ENCODE measurements at places on chromosomes 5 and 9.

DNA sequence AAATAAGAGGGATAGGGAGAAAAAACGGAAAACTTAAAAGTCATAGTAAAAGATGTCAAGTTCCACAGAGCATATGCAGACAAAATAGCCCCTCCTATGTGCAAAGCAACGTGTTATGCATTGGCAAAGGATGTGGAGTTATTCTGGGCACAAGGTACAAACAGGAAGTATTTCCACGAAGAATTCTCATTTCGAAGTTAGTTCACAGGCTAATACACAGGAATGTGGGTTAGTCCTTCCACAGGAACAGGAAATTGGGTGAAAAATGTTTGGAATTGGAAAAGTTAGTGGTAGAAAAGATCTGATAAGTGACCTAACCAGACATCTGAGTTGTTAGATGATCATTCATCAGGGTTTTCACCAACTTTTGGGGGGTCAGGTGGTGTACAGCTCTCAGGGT lies 326.6 kb downstream of the EBF1 start:
- DNase-seq, result no peak

GRCh38 chr5:15007646-15008045 lies 136.1 kb upstream of the ANKH start:
- DNase-seq, result no peak

DNA sequence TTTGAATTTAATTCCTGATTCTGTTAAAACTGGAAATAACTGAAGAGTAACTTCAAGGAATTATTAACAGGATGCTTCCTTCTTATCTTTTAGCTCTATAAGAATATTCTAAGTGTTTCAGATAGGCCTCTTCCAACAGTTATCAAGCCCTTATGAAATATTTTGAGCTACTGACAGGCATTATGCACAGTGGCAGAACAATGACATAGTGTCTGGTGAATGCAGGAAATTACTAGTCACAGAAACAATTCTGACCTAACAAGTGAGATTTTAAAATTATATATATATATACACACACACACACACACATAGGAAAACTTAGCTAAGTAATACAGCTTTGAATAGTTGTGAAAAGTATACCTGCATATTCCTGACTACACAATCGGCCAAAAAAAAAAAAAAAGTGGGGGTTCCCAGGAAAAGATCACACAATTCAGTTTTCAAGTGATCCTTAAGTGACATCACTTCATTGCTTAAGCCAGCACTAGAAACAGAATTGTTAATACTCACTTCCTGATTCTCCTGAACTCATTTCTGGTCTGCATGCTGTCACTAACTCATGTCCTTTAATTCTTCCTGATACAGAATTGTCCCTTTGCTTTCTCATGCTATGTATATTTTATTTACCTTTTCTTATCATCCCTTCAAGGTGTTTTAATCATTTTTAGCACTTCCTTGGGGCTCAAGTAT lies 77.3 kb downstream of the SLC25A46 start:
- DNase-seq, result no peak

DNA sequence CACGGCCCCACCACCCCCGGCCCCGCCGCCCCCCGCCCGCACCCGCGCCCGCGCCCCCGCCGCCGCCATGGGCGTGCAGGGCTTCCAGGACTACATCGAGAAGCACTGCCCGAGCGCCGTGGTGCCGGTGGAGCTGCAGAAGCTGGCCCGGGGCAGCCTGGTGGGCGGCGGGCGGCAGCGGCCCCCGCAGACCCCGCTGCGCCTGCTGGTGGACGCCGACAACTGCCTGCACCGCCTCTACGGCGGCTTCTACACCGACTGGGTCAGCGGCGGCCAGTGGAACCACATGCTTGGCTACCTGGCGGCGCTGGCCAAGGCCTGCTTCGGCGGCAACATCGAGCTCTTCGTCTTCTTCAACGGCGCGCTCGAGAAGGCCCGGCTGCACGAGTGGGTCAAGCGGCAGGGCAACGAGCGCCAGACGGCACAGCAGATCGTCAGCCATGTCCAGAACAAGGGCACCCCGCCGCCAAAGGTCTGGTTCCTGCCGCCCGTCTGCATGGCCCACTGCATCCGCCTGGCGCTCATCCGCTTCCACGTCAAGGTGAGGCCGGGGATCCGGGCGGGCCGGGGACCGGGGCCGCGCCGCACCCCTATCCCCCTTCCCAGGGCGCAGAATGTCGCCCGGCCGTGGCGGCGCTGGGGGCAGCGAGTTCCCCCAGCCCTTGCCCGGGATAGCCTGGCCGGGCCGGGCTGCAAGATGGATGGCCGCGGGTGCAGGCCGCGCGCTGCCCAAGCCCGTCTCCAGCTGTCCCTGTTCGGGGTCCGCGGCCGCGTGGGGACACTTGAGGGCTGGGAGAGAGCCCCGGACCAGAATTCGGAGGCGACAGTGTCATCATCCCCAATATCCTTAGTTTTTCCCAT lies 594 bp downstream of the FAM120A start:
- DNase-seq, result no peak

DNA sequence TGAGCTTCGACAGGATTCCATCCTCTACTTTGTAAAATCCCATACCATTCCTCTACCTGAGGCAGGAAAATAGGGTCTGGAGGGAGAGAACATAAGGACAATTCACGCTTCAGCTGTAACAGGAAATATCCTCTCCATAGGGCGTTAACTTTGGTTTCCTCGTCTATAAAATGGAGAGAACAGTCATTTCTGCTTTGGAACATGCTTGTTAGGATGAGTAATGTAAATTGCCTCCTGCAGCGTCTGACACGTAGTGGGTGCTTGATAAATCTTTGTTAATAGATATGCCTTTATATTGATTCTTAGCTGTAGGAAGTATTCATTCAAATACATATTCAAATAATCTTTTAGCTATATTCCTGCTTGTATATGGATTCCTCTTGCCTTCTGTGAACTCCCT lies 711 bp upstream of the SUB1 start:
- DNase-seq, result no peak

GRCh38 chr5:71740015-71740753 lies 21.1 kb downstream of the CARTPT start:
- DNase-seq, result no peak

DNA sequence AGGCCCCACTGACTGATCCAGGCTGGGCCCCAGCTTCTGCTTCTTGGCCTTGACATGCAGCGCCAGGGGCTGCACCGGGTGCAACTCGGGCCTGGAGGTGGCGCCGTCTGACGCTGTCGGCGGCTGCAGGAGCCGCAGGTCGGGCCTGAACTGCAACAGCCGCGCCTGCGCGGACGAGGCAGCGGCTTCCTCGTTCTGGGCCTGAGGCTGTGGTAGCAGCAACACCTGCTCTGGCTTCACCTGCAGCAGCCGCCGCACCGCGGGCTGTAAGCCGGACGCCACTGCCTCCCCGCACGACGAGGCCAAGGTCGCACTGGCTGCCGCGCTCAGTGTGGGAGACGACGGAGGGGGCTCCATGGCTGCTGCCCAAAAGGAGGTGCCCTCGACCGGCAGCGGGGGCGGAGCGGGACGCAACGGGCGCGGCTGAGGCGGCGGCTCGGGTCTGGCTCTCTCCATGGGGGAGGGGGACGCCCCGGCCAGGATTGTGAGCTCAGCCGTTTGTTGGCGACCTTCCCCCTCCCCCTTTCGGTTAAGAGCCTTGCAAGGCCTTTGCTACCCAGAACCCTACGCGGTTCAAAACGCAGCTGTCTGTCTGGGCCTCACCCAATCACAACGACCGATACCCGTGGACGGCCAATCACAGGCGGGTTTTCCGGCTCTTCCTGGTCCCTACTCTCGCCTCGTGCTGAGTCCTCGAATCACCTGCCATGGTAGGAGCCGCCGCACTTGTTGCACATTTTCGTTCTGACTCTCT lies 438 bp downstream of the SOX30 start:
- DNase-seq, result peak; percentile 23
